ENCODE measurements at places on chromosomes 13 and 19.
A peak's percentile ranks its signal among the peaks of the same experiment; 100 is the strongest.

- DNase-seq = no peak
Observed at GRCh38 chr13:24899601-24900000, 135.6 kb downstream of the RNF17 start.

DNA sequence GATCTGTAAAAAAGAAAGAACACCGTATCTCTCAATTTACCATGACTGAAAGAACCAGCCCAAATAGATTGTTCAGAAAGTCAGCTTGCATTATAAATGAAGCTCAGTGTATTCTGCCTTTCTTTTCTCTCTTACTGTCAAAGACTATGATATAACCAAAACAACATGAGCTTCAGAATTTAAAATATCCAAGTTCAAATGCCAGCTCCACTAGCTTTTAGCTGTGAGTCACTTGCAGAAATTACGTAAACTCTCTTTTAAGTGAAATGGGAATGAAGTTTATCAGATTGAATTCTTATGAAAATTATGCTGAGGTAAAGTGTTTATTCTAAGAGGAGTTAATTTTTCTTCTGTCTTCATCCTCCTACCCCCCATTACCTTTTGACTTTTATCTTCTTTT lies 20.0 kb upstream of the POSTN start:
- DNase-seq = peak; percentile 46

DNA sequence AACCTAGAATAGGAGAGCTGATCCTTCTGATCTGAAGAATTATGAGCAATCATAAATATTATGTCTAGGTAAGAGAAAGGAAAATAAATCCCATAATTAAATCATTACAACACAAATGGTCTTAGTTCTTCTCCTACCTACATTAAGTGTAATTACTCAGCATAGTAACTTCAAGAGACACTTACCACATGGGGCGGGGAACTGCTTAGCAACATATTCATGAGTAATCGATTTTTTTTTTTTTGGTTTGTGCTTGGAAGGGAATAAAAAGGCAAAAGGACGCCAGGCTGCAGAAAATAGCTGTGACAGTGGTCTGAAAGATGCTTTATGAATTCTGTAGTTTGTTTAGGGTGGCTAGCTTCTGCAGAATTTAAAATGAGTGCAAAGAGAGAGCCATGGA lies 103.3 kb upstream of the HTR2A start:
- DNase-seq = no peak

- DNase-seq = no peak
Observed at GRCh38 chr13:113398963-113399754, 35.2 kb upstream of the GRTP1 start.

- DNase-seq = no peak
Observed at GRCh38 chr19:38384209-38385027, 3.4 kb downstream of the GGN start.

- no peak for DNase-seq
Observed at GRCh38 chr19:35029737-35030256, 473 bp upstream of the SCN1B start.

- DNase-seq = no peak
Observed at GRCh38 chr19:21323000-21323399, 6.2 kb downstream of the ZNF708 start.

DNA sequence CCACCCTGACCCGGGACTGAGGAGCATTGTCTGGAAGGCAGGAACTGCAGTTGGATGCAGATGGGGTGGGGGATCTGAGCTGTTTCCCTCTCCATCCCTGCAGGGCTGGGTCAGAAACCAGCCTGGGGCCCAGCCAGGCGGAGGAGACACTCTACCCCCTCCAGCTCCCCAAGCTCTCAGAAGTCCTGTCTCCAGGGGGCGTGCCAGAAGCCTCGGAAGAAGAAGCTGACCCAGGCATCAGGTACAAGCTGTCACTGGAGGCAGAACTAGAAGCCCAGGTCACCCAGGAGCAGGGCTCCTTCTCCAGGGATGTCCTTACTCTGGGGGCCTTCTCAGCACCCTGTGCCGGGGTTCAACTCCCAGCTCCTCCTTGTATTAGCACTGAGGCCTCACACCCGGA lies 15.5 kb downstream of the SIX5 start:
- DNase-seq = no peak

DNA sequence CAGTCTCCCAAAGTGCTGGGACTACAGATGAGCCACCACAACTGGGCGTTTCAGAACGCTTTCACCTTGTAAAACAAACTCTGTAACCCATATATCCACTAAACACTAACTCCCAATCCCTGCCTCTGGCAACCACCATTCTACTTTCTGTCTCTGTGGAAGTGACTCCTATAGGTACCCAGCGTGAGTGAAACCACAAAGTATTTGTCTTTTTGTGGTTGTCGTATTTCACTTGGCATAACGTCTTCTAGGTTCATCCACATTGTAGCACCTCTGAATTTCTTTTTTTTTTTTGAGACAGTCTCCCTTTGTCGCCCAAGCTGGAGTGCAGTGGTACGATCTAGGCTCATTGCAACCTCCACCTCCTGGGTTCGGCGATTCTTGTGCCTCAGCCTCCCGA lies 44.8 kb downstream of the BRD4 start:
- no peak for DNase-seq

DNA sequence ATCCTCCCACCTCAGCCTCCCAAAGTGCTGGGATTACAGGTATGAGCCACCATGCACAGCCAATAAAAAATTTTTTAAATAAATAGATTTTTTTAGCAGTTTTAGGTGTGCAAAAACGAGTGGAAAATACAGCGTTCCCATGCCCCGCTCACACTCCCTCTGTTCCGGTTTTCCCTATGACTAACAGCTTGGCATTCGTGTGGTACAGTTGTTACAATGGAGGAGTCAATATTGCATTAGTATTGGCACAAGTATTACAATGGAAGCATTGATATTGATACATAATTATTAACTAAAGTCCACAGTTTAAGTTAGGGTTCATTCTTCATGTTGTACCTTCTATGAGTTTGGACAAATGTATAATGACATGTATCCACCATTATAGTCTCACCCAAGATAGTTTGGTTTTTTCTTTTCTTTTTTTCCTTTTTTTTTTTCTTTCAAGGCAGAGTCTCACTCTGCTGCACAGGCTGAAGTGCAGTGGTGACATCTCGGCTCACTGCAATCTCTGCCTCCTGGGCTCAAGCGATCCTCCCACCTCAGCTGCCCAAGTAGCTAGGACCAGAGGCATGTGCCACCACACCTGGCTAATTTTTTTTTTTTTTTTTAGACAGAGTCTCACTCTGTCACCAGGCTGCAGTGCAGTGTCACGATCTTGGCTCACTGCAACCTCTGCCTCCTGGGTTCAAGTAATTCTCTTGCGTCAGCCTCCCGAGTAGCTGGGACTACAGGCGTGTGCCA lies 15.4 kb upstream of the RAB20 start:
- no peak for DNase-seq

- no peak for DNase-seq
Observed at GRCh38 chr19:7748756-7749155, 1.4 kb upstream of the CD209 start.

DNA sequence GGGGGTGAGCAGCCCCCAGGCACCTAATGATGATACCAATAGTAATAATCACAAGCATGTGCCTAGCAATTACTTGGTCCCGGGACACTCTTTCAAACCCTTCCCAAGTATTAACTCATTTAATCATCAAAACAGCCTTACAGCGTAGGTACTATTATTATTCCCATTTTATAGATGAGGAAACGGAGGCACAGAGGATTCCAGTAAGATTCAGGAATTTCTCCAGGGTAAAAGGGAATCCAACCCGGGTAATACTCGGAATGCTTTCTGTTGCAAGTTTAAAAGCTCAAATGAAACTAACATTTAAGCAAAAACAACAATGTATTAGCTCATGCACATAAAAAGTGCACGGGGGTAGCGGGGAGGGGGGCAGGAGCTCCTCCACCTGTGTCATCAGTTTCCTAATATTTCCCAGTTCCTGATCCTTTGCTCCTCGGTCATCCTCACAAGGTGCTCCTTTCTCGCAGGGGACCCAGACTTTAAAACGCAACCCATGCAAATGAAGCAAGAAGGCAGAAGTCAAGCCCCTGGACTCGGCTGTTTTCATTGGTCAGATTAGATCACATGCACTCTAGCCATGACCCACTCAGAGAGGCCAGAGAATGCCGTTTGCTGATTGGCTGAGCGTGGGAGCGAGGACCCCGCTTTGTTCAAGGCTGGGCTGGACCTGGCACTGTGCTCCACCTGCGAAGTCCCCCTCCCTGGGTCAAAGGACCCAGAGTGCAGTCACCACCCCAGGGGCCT lies 38.3 kb upstream of the C19orf12 start:
- DNase-seq = no peak

DNA sequence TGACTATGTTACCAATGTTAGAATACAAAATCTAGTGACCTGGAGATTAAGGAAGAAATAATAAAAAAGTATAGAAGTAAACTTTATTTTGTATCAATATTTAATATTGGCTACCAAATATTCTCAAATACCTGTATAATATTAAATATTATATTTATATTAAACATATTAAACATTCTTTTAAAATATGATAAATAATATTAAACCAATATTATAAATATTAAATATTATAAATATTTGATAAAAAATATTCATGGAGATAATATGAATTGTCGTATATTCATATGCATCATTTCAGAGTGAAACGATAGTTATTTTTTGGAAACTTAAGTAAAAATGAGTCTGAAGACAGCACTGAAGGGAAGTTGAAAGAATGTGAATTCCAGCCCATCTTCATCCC lies 571.2 kb upstream of the KLF12 start:
- DNase-seq = no peak

DNA sequence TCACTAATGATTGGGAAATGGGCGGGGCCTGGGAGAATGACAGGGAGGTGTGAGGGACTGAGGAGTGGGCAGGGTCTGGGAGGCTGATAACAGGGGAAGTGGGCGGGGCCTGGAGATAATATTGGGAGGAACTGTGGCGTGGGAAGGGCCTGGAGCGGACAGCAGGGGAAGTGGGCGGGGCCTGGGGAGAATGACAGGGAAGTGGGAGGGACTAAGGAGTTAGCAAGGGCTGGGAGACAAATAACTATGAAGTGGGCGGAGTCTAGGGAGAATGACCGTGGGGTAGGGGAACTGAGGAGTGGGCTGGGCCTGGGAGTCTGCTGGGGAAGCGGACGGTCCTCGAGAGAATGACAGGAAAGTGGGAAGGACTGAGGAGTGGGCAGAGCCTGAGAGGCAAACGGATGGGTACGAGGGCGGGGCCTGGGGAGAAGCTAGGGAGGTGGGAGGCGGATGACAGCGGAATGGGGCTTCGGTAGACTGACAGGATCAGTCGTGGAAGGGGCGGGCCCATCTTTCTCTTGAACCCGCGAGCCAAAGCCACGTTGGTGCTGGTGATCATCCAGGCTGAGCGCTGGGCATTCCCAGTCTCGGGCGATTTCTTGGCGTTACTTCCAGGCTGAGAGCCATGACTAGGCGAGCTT lies 14.0 kb upstream of the TUBB4A start:
- DNase-seq = peak; percentile 72

- DNase-seq = no peak
Observed at GRCh38 chr13:102609696-102610095, 12.9 kb downstream of the TPP2 start.

GRCh38 chr13:108974686-108975085 lies 345.3 kb downstream of the MYO16 start:
- no peak for DNase-seq

DNA sequence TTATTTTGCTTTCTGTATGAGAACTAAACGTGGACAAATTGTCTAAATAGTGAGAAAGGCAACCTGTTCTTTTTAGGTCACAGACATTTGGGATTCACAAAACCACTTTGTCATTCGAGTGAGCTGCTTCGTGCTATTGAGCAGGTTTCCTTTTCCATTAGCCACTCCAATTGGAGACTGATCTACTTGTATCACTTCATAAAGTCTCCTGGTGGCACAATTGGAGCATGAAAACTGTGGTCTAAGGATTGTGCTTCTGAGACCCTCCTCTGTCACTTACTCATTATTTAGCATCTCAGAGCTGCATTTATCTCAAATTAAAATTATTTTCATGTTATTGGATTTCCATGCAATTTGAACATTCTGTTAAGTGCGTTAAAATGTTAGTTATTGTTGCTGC lies 397.7 kb downstream of the TDRD3 start:
- no peak for DNase-seq

- no peak for DNase-seq
Observed at GRCh38 chr19:16581145-16581970, 9.1 kb upstream of the SLC35E1 start.

GRCh38 chr13:94218951-94219350 lies 260.5 kb downstream of the DCT start:
- DNase-seq = no peak

- no peak for DNase-seq
Observed at GRCh38 chr19:4524808-4525562, 6.7 kb upstream of the PLIN4 start.

GRCh38 chr13:70363991-70364390 lies 255.7 kb upstream of the KLHL1 start:
- DNase-seq = no peak

DNA sequence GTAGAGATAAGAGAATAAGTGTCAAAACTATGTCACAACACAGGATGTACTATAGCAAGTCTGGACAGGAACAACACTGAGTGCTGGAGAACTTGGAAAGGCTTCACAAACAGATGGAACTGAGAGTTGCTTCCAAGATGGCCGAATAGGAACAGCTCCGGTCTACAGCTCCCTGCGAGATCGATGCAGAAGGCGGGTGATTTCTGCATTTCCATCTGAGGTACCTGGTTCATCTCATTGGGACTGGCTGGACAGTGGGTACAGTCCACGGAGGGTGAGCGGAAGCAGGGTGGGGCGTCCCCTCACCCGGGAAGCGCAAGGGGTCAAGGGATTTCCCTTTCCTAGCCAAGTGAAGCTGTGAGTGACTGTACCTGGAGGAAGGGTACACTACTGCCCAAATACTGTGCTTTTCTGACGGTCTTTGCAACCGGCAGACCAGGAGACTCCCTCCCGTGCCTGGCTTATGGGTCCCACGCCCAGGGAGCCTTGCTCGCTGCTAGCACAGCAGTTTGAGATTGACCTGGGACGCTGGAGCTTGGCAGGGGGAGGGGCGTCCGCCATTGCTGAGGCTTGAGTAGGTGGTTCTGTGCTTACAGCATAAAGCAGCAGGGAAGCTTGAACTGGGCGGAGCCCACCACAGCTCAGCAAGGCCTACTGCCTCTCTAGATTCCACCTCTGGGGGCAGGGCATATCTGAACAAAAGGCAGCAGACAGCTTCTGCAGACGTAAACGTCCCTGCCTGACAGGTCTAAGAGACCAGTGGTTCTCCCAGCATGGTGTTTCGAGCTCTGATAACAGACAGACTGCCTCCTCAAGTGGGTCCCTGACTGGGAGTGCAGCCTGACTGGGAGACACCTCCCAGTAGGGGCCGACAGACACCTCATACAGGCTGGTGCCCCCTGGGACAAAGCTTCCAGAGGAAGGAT lies 46.0 kb downstream of the USP12 start:
- no peak for DNase-seq

DNA sequence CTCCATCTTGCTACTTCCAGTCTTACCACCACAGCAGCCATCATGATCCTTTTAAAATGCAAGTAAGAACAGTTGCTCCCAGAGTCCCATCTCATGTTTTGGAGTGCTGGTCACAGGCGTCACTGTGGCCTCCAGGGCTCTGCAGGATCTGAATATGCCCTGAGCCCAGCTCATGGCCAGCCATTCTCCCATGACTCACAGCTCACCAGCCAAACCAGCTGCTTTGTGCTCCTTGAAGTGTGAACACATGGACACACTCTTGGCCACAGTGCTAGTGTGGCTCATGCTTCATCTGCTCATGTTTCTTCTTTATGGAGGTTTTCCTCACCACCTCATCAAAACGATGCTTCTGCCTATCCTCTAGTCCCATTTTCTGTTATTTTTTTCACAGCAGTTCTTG lies 466.5 kb downstream of the UQCRFS1 start:
- no peak for DNase-seq
